Stimulated activated CD4-positive, alpha-beta T cell treated with anti-CD3 and anti-CD28 coated beads, Interleukin-15, amount 100 ng/mL, for 1 hour (primary cell): ENCODE measurements at places on chromosomes 2 and 18.

DNA sequence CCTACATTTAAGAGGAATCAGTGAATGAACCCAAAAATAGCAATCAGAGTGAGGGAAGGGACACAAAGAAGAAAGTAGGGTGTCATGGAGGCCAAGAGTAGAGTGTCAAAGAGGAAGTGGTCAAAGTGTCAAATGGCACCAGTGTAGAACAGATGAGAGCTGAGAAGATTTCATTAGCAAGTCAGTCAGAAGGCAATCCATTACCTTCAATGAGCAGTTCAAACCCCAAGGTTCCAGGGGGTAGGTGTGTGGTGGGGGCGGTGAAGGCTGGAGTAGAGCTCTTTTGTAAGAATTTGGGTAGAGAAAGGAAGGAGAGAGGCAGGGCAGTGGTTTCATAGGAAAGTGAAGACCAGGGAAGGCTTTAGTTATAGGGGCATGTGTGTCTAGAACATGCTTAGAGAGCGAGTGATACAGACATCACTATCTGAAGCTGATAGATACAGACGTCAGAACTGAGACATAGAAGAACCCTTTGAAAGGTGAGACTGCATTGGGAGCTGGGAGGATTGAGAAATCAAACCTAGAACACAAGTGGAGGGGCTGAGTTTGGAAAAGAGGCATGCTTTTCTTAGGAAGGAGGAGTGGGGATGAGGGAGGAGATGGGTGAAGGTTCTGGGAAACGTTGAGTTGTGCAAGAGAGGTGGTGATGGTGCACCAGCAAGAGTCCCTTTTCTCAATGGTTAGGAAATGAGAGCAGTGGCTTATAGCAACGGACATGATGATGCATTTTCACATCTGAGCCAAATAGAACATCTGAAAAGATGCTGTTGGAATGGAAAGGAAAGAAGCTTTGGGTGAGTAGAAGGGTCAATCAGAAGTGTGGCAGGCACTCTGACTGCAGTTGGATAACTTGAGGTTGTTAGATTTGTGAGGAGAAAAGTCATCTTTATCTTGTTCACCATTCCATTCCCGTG, 48.9 kb upstream of the IL1RL1 start:
- no peak for DNase-seq

DNA sequence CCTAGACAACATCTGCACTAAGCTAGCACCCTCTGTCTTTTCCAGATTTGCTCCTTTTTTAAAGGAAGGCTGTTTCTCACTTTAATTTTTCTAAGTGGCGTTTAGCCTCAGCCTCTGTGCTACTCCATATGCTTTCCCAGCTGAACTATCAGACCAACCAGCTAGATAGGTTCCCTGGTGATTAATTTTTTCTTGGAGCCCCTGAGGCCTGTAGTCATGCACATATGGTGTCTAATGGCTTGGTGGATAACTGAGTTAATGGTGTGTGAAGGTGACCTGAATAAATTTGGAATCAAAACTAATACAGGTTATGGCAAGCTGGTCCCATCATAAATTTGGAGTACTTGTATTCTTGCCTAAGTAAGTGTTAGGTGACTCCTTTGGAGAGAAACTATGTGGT, 135.5 kb downstream of the MGAT5 start:
- DNase-seq: no peak

DNA sequence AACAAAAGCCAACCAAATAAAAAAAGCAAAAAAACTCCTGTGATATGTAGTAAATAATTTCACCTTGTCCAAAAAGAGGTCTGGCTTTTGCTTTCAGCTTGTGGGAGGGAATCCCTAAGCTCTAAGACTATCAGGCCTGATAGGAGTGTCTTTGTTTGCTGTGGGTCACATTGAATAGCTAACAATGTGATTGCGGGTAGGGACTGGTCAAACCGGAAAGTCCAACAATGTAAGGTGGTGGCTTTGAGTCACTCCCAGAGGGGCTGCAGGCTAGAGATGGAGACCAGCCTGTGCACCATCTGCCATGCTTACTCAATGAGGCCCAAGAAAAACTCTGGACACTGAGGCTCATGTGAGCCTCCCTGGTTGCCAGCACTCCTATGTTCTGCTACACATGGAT, 192.9 kb downstream of the TFCP2L1 start:
- no peak for DNase-seq

DNA sequence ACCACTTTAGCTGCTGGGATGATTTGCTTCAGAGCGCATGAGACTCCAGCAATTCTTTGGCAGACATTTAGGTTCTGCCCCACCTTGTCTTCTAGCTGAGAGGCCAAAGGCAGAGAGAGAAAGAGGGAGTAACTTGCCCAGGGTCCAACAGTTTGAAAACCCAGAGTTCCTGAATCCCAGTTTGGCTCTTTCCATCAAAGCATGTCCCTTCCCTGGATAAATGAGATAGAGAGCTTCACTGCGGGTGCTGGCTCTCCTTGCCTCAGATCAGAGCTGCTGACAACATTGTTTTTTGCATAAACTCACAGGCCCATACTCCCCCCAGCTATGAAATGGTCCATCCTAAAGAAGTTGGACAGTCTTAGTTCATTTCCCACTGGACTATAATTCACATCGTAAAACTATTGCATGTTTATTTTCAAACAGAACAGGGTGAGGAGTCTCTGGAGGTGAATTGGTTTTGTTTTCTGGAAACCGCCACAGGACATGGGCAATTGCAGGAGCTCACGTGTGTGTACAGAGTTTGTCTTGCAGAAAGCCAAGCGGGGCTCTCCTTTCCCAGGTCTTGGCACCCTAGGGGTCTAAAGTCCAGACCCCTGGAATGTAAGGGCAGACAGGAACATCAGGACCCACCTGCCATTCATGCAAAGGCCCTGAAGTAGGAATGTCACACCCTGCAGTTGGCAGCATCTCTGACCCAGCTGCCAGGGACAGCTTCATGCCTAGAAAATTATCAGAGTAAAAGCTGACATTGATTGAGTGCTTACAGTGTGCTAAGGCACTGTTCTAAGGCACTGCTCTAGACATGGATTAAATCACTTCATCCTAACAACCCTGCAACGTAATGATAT, 25.0 kb upstream of the SLC14A2 start:
- no peak for DNase-seq

GRCh38 chr2:85369500-85369899, 14.9 kb downstream of the ELMOD3 start:
- no peak for DNase-seq
